Heart left ventricle (tissue), 16 donors: ENCODE measurements at places on chromosomes 5 and 9.

DNA sequence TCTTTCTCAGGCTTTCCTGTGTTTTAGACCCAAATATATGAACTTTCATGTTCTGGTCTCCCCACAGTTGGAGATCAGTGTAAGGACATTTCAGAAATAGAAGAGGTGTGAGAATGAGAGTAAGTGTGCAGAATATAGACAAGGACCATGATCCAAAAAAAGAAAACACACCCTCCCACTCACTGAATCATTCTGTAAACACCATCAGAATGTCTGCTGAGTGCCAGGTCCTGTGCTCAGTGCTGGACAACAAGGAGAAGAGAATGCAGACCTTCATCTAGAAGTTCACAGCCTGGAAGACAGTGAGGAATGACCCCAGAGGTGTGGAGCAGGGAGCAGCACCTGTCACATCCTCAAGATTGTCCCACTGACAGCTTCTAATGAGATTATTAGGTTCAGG, 19.1 kb upstream of the SH3RF2 start:
- H3K4me1 ChIP-seq = peaks cover 3% of the 10 kb centered on the region
- H3K36me3 ChIP-seq = no peaks in the 10 kb centered on the region
- no peak overlapping the region for H3K4me3 ChIP-seq
- no peaks in the 10 kb centered on the region for H3K27me3 ChIP-seq
- DNase-seq = no peak
- H3K27ac ChIP-seq = no peak overlapping the region

DNA sequence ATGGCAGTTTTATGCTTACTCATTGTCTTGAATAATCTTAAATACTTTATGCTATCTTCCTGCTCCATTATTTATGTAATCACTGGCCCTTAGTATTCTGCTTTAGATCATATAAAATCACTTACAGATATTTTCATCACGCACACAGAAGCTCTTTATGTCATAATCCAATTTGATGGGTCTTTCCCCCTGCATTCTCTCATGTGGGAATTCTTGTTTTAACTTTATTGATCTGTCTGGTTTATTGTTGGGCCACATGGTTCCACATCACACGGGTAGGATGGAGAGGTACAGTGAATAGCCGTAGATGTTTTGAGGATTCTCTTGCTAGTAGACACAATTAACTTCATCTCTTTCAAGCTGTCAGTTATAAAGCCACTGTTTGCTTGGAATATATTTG, 27.0 kb downstream of the PLPPR1 start:
- H3K4me3 ChIP-seq = no peak overlapping the region
- DNase-seq = no peak
- no peaks in the 10 kb centered on the region for H3K4me1 ChIP-seq
- no peaks in the 10 kb centered on the region for H3K27me3 ChIP-seq
- H3K27ac ChIP-seq = no peak overlapping the region
- H3K36me3 ChIP-seq = no peaks in the 10 kb centered on the region

GRCh38 chr9:120765910-120766425, 27.2 kb downstream of the FBXW2 start:
- no peak overlapping the region for H3K27ac ChIP-seq
- no peak for DNase-seq
- no peak overlapping the region for H3K4me3 ChIP-seq
- H3K36me3 ChIP-seq = peaks cover 89% of the 10 kb centered on the region
- H3K4me1 ChIP-seq = no peaks in the 10 kb centered on the region
- no peaks in the 10 kb centered on the region for H3K27me3 ChIP-seq

DNA sequence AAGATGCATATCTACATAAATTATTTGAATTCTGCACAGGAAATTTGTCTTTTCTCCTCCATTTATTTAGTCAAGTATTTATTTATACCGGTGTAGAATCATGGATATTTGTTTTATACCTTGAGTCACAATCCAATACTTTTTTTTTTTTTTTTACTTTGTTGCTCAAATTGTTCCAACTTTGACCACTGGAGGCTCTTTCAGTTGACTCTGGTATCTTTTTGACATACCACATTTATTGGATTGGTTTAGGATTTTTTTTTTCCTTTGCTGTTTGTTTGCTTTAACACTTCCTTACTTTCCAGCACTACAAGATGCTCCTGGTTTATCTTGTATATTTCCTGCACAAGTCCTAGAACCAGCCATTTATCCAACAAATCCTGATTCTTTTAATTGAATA, 543.1 kb upstream of the RIOK2 start:
- no peaks in the 10 kb centered on the region for H3K36me3 ChIP-seq
- H3K4me3 ChIP-seq = no peak overlapping the region
- H3K27me3 ChIP-seq = no peaks in the 10 kb centered on the region
- no peak for DNase-seq
- H3K27ac ChIP-seq = no peak overlapping the region
- no peaks in the 10 kb centered on the region for H3K4me1 ChIP-seq

DNA sequence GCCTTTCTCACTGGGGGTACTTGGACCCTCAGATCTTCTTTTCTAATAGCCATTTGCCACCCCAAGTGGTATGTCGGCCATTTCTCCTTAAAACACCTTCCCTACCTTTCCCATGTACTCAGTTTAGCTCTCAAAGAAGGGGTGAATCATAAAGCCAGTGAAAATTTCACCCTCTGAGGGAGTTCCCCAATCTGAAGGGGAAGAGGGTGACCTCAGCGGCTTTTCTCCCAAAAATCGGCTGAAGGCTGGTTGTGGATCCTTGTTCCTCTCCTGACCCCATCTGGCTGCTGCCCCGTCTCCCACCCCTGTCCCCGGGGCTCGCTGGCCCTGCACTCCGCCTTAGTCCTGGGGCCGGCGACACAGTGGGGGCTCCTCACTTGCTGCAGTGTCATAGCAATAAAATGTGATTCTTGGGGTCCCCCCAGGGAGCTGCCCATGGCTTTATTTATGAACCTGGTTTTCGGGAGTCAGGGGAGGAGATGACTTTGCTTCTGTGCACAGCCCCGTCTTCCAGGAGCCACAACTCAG, 17.3 kb upstream of the LTC4S start:
- no peak for DNase-seq
- H3K4me3 ChIP-seq = no peak overlapping the region
- H3K4me1 ChIP-seq = no peaks in the 10 kb centered on the region
- H3K36me3 ChIP-seq = peaks cover 76% of the 10 kb centered on the region

DNA sequence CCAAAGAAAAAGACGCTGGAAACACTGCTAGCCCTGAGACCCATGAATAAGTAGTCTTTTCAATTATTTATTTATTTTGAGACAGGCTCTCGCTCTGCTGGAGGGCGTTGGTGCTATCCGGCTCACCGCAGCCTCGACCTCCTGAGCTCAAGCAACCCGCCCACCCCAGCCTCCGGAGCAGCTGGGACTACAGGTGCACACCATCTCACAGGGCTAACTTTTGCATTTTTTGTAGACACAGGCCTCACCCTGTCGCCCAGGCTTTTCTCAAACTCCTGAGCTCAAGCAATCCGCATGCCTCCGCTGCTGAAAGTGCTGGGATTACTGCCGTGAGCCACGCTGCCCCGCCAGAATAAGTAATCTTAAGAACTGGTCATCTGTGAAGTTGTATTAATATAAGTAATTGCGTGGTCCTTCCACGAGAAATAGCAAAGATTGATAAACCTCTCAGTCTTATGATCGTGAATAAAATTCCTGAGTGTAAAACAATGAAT, 1.6 kb downstream of the ANXA2R start:
- H3K27ac ChIP-seq = peak overlapping the region; percentile 95
- H3K27me3 ChIP-seq = peaks cover 16% of the 10 kb centered on the region
- H3K4me1 ChIP-seq = peaks cover 6% of the 10 kb centered on the region
- H3K4me3 ChIP-seq = peak overlapping the region; percentile 74
- no peak for DNase-seq

GRCh38 chr9:35538361-35539234, 48.7 kb downstream of the RUSC2 start:
- no peaks in the 10 kb centered on the region for H3K27me3 ChIP-seq
- H3K36me3 ChIP-seq = no peaks in the 10 kb centered on the region
- peak overlapping the region; percentile 88 for H3K27ac ChIP-seq

GRCh38 chr9:89022902-89023301, 31.6 kb downstream of the S1PR3 start:
- H3K4me3 ChIP-seq = no peak overlapping the region
- H3K27me3 ChIP-seq = no peaks in the 10 kb centered on the region
- H3K36me3 ChIP-seq = no peaks in the 10 kb centered on the region
- peak overlapping the region; percentile 31 for H3K27ac ChIP-seq

GRCh38 chr5:91092859-91093783, 290.0 kb downstream of the ARRDC3 start:
- H3K4me3 ChIP-seq = no peak overlapping the region
- no peak overlapping the region for H3K27ac ChIP-seq
- no peaks in the 10 kb centered on the region for H3K36me3 ChIP-seq
- H3K4me1 ChIP-seq = no peaks in the 10 kb centered on the region

GRCh38 chr9:6598249-6598725, 47.2 kb downstream of the GLDC start:
- H3K36me3 ChIP-seq = no peaks in the 10 kb centered on the region
- no peak overlapping the region for H3K4me3 ChIP-seq
- H3K27ac ChIP-seq = no peak overlapping the region

- no peak for DNase-seq
- no peaks in the 10 kb centered on the region for H3K27me3 ChIP-seq
- H3K36me3 ChIP-seq = no peaks in the 10 kb centered on the region
- no peak overlapping the region for H3K27ac ChIP-seq
- H3K4me1 ChIP-seq = no peaks in the 10 kb centered on the region
- H3K4me3 ChIP-seq = no peak overlapping the region
Measured at GRCh38 chr5:138601444-138601843, 26.2 kb upstream of the HSPA9 start.

DNA sequence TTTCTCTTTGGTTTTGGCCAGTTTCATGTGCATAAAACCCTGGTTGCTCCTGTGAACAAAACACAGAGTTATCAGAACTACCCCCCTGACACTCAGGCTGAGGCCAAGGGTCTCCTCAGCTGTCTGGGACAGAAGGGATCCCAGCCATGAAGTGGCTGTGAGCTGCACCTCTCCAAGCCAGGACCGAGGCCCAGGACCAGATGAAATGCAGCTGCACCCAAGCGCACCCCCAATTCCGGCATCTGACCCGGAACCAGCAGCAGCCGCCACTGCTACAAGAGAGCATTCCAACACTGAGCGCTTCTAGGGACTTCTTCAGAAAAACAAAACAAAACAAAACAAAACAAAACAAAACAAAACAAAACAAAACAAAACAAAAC, 16.0 kb upstream of the SLC25A51 start:
- H3K4me1 ChIP-seq = peaks cover 50% of the 10 kb centered on the region
- H3K4me3 ChIP-seq = no peak overlapping the region
- no peak for DNase-seq

DNA sequence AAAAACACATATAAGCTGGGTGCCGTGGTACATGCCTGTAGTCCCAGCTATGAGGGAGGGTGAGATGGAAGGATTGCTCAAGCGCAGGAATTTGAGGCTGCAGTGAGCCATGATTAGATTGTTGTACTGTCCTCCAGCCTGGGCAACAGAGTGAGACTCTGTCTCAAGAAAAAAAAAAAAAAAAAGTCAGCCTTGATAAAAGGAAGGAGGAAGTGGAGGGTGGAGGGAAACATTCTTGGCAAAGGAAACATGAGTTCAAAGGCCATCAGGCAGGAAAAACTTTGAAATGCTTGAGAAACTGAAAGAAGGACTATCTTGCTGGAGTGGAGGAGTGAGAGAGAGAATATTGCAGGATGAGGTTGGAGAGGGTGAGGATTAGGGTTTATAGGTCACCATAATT, 18.3 kb upstream of the ANKHD1 start:
- H3K4me1 ChIP-seq = no peaks in the 10 kb centered on the region
- H3K36me3 ChIP-seq = no peaks in the 10 kb centered on the region
- no peak for DNase-seq

DNA sequence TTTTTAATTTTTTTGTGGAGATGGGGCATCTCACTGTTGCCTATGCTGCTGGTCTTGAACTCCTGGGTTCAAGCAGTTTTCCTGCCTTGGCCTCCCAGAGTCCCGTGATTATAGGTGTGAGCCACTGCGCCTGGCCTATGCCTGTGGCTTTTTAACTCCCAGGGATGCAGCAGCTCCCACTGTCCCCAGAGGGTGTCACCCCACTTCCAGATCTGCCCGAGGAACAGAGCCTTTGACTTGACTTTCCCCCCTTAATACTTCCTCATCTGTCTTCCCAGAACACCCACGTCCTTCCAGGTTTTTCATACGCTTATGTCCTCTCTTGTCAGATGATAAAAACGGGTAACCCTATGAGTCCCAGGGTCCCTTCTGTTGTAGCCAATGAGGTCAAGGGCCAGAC, 7.6 kb upstream of the PRRC2B start:
- DNase-seq = no peak
- H3K27ac ChIP-seq = no peak overlapping the region
- H3K36me3 ChIP-seq = no peaks in the 10 kb centered on the region
- no peaks in the 10 kb centered on the region for H3K4me1 ChIP-seq

- no peak overlapping the region for H3K4me3 ChIP-seq
- H3K4me1 ChIP-seq = no peaks in the 10 kb centered on the region
- no peak overlapping the region for H3K27ac ChIP-seq
- no peak for DNase-seq
Measured at GRCh38 chr9:111965566-111966019, 69.0 kb downstream of the UGCG start.

DNA sequence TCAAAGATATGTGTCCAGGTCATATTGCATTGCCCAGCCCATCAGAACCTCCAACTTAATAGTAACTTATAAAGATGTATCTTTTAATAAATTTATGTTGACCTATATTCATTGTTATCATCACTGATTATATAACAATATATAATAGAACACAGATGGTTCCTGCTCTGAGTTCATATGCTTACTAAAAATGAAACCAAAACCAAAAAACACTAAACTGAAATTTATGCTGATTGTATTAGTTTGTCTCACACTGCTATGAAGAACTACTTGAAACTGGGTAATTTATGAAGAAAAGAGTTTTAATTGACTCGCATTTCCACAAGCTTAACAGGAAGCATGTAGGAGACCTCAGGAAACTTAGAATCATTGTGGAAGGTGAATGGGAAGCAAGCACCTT, 462.5 kb upstream of the TYRP1 start:
- H3K27ac ChIP-seq = no peak overlapping the region
- no peak for DNase-seq

- H3K36me3 ChIP-seq = no peaks in the 10 kb centered on the region
- DNase-seq = no peak
- no peak overlapping the region for H3K27ac ChIP-seq
- no peaks in the 10 kb centered on the region for H3K27me3 ChIP-seq
- no peak overlapping the region for H3K4me3 ChIP-seq
- peaks cover 7% of the 10 kb centered on the region for H3K4me1 ChIP-seq
Measured at GRCh38 chr9:18347386-18348082, 126.4 kb upstream of the ADAMTSL1 start.

DNA sequence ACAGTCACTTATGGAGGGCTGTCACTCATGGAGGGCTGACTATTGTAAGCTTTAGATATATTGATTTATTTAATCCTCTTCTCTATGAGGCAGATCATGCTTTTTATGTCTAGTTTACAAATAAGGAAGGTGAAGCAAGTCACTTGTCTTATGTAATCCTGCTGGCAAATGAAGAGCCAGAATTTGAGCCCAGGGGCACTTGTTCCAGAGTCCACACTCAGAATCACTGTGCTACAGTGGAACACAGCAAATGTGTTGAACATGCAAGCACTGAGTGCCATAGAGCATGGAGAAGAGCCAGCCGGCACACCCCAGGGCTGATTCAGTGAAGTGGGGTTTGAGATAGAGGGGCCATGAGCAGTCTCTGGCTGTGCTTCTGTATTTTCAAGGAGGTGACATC, 326.6 kb downstream of the MARCHF11 start:
- H3K36me3 ChIP-seq = no peaks in the 10 kb centered on the region
- H3K4me1 ChIP-seq = peaks cover 5% of the 10 kb centered on the region
- no peak overlapping the region for H3K4me3 ChIP-seq
- H3K27me3 ChIP-seq = no peaks in the 10 kb centered on the region
- H3K27ac ChIP-seq = no peak overlapping the region
